G401 (cell line): ENCODE measurements at places on chromosomes 11 and 22.

DNA sequence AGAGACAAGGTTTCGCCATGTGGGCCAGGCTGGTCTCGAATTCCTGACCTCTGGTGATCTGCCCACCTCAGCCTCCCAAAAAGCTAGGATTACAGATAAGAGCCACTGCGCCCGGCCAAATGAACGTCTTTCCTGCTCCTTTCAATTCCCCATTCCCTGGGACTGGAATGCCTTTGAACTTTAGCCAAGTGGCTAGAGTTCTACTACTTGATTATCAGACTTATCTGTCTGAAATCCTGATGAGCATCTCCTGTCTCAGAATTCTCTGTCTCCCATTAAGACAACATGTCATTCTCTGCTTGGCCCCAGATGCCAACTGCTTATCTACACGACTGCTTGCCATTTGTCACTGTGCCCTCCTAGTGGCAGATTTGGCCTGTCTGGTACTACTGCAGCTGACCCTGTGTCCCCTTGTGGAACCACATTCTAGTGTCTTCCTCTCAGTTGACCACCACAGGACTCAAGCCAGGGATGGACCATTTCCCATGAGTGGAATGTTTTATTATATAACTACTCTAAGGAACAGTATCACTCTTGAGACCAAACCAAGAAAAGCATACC, 33.1 kb upstream of the IPO7 start:
- no peak for DNase-seq

DNA sequence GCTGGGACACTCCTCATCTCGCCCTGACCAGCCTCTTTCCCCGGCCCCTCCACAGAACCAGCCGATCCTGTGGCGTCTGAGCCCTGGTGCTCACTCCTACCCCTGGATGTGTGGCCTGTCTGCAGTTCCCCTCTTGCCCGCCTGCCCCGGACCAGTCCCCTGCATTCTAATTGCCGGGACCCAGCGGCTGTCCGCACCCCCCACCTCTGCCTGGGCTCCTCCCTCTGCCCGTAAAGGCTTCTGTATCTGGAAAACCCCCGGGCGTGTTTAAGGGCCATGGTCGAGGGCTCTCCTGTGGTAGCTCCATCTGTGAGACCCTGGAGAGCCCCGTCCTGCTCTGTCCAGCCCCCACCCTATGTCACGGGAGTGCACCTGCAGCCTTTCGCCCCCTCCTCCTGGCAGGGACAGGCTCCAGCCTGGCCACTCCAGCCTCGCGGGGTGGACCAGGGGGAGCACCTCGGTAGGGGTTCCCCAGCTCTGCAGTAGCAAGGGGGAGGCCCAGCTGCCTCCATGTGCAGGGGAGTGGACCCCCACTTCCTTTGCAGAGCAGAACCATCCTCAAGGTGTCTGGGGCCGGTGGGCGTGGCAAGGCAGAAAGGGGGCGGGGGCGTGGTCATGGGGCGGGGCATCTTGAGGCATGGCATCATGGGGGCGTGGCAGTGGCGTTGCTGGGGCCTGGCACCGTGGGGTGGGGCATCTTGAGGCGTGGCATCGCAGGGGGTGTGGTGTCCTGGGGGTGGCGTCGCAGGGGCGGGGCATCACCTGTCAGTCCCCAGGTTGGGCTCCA, 430.4 kb downstream of the TBC1D22A start:
- DNase-seq, result no peak

GRCh38 chr11:132719684-132720083, 812.6 kb downstream of the OPCML start:
- DNase-seq, result no peak

DNA sequence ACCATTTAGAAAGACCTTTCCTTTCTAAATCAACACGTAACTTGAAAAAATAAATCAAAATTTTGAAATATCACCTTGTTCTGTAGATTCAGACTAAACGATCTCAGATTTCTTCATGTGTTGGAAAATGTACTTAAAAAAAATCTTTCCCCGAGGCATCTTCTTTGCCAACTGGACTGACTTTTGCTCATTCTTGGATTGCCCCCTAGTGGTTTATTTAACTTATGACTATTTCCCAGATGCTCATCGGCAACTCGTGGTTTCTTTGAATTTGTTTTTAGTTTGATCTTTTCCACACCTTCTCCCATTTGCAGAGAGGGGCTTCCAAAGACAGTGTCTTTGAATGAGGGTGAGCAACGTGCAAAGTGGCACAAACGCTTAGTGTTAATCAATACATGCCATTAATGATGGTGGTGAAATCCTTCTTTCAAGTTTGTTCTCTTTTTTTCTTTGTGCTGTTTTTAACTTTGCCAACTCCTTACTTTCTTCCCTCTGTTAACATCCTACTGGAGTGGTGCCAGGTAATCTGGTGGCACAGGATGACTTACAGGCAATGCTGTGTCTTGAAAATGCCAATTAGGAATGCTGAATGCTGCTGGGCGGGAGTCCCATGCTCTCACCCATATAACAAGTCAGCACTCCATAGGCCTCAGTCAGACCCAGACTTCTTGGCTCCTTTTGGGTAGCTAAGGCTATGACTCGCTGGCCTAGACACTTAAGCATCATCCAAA, 18.3 kb downstream of the PRSS23 start:
- DNase-seq, result peak; percentile 81

DNA sequence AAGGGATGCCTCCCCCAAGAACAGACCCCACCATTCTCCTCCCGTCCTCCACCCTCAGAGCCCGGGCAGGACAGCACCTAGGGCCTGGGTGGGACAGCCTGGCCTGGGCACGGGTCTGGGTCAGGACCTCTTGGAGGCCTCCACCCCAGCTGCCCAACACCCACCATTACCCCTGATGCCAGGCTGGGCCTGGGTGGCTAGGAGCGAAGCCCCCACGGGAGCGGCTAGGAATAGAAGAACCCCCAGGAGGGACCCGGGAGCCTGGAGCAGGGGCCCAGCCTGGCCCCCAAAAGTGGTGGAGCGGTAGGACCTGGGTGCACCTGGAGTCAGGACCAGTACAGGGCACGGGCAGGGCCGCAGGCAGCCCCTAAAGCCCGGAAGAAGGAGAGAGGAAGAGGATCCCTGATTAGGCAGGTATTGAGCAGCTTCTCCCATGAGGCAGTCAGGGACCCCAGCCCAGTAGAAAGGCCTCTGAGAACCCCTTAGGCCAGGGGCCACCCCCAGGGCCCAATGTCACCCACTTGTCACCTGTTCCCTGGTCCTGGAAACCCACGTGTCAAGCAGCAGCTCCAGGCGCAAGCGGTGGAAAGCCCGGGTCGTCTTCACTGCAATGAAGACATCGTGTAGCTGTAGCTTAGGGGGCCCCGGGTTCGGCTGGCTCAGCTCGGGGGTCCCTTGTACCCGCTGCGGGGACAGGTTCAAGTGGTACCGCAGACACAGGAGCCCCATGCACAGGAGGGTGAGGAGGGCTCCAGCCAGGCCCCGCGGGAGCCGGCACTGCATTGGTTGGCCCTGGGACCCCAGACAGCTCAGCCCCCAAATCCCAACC, 575 bp downstream of the MFNG start:
- no peak for DNase-seq

GRCh38 chr22:30813936-30814335, 119.3 kb downstream of the OSBP2 start:
- no peak for DNase-seq

- DNase-seq, result no peak
These were observed 105.8 kb upstream of the SLC5A12 start for GRCh38 chr11:26827567-26828081.

DNA sequence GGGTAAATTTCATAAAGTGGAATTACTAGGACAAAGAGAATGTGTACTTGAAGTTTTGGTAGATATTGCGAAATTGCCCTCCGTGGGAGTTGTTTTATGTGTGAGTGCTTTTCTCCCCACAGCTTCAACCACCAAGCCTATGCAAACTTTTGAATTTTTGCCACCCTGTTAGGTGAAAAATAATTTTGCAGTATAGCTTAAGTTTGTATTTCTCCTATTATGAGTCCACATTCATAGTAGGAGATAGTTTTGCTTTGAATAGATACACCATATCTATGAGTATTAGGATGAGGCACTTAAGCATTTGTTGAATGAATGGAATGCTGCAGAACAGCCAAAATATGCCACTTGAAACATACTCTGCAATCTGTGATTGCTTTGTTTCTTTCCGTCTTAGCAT, 43.6 kb downstream of the UVRAG start:
- DNase-seq, result no peak

DNA sequence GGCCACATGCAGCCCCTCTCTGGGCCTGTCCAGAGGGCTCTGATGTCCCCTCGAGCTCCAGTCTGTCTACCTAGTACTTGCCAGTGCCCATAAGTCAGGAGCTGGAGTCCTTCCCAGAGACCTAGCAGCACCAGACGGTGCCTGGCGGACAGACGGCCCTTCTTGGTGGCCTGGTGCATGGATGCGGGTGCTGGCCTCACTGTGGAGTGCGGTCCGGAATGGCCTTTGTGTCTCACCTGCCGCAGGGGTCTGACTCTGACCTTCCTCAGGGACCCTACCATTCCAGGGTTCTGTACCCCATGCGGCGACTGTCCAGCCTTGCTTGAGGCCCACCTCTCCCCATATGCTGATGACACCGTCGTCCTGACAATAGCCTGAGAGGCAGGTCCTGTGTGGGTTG, 29.4 kb upstream of the SMIM38 start:
- DNase-seq, result peak; percentile 73

DNA sequence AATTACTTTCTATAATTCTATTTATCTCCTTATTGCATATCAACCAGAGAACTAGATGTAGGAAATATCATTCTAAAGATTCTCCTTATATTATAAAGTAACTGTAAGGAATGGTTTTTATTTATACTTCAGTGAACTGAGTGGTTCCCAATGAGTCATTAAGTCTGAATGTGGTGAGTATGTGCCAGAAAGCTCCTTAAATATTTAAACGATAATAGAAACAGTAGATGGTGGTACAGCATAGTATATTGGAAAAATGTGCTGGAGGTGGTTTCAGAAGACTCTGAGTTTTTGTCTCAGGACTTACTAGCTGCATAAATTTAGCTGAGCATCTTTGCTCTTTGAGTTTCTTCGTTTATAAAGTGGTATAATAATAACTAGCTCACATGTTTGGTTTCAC, 653.5 kb downstream of the FAM181B start:
- DNase-seq, result no peak

DNA sequence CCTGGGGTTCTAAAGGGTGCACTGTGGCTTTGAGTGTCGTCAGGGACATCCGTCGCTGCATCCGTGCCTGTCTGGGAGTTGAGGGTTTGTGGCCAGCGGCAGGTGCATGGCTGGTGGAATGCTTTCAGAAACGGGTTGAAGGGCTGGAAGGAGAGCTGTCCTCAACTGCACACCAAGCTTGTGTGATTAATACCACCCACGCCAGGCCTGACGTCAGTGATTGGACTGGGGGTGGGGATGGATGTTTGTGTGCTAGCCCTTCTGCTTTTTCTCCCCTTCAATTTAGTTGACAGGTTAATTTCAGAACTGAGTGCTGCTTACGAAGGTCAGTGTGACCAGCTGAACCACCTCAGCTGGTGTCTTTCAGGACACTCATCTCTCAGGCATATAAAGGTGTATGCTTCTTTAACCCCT, 3.2 kb upstream of the GAB2 start:
- no peak for DNase-seq

GRCh38 chr11:97269527-97269926, 879.7 kb downstream of the JRKL start:
- DNase-seq, result no peak

- DNase-seq, result peak; percentile 10
These were observed 39.0 kb downstream of the QSER1 start for GRCh38 chr11:32931606-32932005.

GRCh38 chr22:30216710-30217109, 29.8 kb downstream of the LIF start:
- DNase-seq, result no peak

DNA sequence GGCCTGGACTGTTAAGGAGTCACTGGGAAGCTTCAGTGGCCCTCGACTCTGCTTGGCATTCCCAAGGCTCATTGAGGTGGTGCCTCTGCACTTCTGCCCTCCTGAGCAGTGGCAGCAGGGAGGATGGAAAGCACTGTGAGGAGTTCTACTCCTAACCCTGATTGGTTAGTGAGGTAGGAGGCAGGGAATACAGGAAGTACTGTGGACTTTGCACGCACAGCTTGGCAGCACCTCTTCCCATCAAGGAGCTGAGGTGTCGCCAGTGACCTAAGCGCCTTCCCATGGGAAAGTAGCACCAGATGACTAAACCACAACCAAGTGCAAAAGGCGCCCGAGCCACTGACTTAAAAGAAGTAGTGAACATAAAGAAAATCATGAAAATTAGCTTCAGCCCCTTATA, 152.5 kb upstream of the CADM1 start:
- DNase-seq, result no peak

- no peak for DNase-seq
These were observed 186.5 kb downstream of the SNX19 start for GRCh38 chr11:130729678-130730300.

DNA sequence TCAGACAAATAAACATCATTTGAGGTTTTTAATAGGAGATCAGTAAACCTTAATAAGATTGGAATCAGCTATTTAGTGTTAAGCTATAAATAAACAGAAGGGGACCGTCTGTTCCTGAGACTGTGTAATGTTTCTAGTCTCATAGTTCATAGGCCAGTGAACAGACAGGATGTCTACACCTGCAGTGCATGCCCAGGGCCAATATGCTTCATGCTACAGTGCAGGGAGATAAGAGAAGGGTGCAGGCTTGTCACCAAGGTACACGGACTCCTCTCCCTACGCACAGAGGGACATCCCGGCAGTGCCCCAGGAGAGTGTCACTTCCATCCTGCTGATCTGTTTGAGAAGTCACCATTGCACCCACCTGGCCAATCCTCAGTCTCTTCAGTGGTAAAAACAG, 148.6 kb downstream of the OPCML start:
- no peak for DNase-seq

DNA sequence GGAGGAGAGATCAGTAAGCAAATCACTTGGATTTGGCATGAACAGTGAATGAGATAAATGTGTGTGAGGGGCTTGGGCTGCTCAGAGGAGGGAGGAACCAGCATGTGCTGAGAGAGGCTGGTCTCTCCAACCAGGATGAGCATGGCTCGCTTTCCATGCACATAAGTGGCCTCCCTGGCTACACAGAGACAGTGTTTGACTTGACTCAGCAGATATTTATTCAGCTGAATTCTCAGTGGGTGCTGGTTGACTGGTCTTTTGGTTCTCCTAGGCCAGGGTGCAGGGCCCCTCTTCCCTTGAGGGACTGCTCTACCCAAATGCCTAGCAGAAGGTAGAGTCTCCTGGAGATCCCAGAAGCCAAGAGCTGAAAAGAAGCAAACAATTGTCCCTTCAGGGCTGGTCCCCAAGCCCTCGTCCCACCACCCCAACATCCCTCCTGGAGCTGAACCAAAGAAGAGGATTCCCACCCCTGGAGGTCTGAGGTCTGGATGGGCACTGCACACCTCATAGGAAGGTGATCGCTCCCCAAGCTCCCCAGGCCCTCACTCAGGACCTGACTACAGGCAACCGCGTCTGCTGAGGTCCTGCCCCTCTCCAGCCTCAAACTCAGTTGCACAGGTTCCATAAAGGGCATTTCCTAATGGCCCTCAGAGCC, 3.3 kb upstream of the TRIM29 start:
- DNase-seq, result no peak

DNA sequence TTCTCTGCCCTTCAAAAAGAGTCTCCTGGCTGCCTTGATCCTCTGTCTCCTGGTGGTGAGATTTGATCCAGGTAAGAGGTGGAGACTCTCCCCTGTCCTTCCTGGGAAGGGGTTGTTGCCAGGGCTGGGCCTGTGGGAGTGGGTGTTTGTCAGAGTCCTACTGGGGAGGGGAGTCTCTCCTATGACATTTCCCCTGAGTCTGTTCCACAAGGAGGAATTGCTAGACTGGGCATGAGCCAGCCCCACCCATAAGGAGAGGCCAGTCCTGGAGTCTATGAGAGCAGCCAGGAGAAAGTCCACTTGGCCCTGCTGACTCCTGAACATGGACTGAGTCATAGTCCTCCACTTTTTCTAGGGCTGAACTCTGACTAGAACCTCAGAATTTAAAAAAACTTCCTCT, 7.4 kb downstream of the PEX26 start:
- no peak for DNase-seq
